ENCODE measurements at places on chromosomes 3 and 15. TPM values are rescaled to one million over a fixed set of nuclear protein-coding genes. Genes with fewer than 3 reads are reported as not detected.
A peak's percentile ranks its signal among the peaks of the same experiment; 100 is the strongest.

The SELENOK gene
- total RNA-seq = 66.4 TPM

The PPP1R14D gene
- total RNA-seq = not detected

The GABRR3 gene
- total RNA-seq = not detected

The ARHGEF26 gene
- total RNA-seq = 0.63 TPM

The SI gene
- not detected for total RNA-seq

GRCh38 chr3:15292765-15293522 lies 39.4 kb downstream of the SH3BP5 start:
- no peaks in the 10 kb centered on the region for H3K27me3 ChIP-seq
- peaks cover 4% of the 10 kb centered on the region for H3K4me1 ChIP-seq
- H3K36me3 ChIP-seq = no peaks in the 10 kb centered on the region
- H3K27ac ChIP-seq = no peak overlapping the region

- H3K27me3 ChIP-seq = peaks cover 5% of the 10 kb centered on the region
- no peak overlapping the region for H3K27ac ChIP-seq
- no peak overlapping the region for H3K4me3 ChIP-seq
- peak; percentile 76 for DNase-seq
- H3K4me1 ChIP-seq = no peaks in the 10 kb centered on the region
These were observed 464.9 kb downstream of the MFSD1 start for GRCh38 chr3:159266779-159267178.

- no peak overlapping the region for H3K4me3 ChIP-seq
- peaks cover 25% of the 10 kb centered on the region for H3K4me1 ChIP-seq
- no peaks in the 10 kb centered on the region for H3K36me3 ChIP-seq
- H3K27me3 ChIP-seq = no peaks in the 10 kb centered on the region
These were observed 67.3 kb downstream of the PPARG start for GRCh38 chr3:12356175-12356574.

- H3K4me1 ChIP-seq = no peaks in the 10 kb centered on the region
- H3K36me3 ChIP-seq = no peaks in the 10 kb centered on the region
- no peak overlapping the region for H3K4me3 ChIP-seq
- no peak overlapping the region for H3K27ac ChIP-seq
- H3K27me3 ChIP-seq = no peaks in the 10 kb centered on the region
- no peak for DNase-seq
These were observed 584.0 kb upstream of the LMCD1 start for GRCh38 chr3:7917443-7918151.

DNA sequence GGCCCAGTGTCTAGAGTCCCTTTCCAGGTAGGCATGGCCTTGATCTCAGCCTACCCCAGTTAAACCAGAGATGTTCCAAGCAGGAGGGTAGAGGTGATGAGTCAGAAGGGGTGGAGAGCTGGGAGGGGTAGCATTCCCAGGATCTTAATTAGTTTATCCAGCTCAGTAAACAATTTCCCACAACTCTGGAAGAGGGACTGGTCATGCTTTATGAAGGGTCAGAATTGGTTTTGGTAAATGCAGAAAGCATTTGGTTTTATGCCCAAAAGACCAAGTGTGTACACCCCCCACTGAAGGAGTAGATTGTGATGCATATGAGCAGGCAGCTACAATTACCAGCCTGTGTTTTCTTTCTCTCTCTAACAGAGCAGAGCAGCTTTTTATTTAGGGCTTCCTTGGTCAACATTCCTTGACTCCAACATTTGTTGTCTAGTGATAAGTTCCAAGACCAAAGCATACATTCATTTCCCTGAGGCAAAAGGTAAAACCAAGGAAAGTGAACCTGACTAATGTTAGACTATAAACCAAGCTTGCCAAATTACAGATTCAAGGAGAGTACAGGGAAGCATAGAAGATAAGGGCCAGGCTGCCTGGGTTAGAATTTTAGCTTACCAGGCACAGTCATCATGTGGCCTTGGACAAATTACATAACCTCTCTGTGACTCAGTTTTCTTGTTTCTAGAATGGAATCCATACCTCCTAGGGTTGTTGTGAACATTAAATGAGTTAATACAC lies 17.6 kb downstream of the EXOSC7 start:
- DNase-seq = peak; percentile 67
- H3K4me3 ChIP-seq = no peak overlapping the region
- peaks cover 65% of the 10 kb centered on the region for H3K36me3 ChIP-seq
- H3K27me3 ChIP-seq = no peaks in the 10 kb centered on the region
- H3K4me1 ChIP-seq = peaks cover 40% of the 10 kb centered on the region
- H3K27ac ChIP-seq = peak overlapping the region; percentile 76

DNA sequence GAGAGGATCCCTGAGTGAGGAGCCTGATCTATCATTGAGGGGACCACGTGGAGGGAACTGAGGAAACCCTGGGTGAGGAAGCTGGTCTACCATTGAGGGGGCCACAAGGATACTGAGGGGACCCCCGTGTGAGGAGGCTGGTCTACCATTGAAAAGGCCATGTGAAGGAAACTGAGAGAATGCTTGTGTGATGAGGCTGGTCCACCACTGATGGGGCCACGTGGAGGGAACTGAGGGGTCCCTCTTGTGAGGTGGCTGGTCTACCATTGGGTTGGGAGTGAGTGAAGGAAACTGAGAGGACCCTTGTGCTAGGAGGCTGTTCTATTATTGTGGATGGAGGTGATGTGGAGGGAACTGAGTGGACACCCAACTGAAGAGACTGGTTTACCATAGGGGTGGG lies 161.3 kb downstream of the FBLN2 start:
- H3K27me3 ChIP-seq = peaks cover 64% of the 10 kb centered on the region
- no peak overlapping the region for H3K27ac ChIP-seq
- no peak for DNase-seq
- H3K36me3 ChIP-seq = peaks cover 6% of the 10 kb centered on the region

DNA sequence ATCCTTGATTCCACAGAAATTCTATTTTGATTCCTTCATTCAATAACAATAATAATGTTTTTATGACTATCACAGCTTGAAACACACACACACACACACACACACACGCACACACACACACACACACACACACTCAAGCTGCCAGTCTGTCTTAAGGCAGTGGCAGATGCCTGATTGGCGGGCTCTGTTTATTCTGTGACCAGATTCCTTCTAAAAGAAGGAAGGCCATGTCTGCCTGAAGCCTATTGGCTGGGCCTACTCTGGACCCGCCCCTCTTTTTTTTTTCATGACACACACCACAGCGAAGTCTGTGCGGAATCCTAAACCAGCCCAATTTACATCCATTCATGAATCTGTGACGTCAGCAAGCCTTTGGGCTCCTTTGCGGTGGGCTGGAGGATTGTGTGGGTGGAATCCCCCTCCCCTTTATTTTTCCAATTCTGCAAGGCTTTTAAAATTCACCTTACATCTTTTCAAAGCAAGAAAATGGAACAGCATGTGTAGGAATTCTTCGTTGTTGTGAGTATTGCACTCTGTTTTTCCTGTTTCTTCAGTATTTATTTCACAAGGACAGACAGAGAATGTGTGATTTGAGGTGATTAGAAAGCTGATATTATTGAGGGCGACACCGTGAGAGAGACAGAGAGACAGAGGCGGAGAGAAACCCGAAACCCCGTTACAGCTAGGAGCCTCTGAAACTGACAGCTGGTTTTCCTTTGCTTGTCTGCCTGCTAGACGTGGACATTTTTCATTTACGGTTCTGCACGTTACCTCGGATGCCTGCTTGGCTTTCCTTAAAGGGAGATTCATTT lies at the start of gene MAP3K13:
TSS of gene MAP3K13 (plus strand) at position 287 of the 812 bp plus-strand sequence. CDS start 65,446 bp downstream, outside the sequence.
- no peaks in the 10 kb centered on the region for H3K27me3 ChIP-seq
- H3K27ac ChIP-seq = peak within 1 kb of the TSS; percentile 80
- H3K36me3 ChIP-seq = no peaks in the 10 kb centered on the region
- DNase-seq = peak; percentile 94
- peak within 1 kb of the TSS; percentile 83 for H3K4me3 ChIP-seq

- DNase-seq = no peak
- no peaks in the 10 kb centered on the region for H3K27me3 ChIP-seq
- no peak overlapping the region for H3K4me3 ChIP-seq
- H3K4me1 ChIP-seq = no peaks in the 10 kb centered on the region
- H3K27ac ChIP-seq = no peak overlapping the region
These were observed 30.1 kb upstream of the CAPN3 start for GRCh38 chr15:42329161-42329560.

- no peaks in the 10 kb centered on the region for H3K27me3 ChIP-seq
- H3K4me3 ChIP-seq = no peak overlapping the region
- no peak for DNase-seq
- H3K36me3 ChIP-seq = peaks cover 35% of the 10 kb centered on the region
- H3K27ac ChIP-seq = no peak overlapping the region
These were observed 43.9 kb downstream of the UBE3A start for GRCh38 chr15:25394898-25395297.

DNA sequence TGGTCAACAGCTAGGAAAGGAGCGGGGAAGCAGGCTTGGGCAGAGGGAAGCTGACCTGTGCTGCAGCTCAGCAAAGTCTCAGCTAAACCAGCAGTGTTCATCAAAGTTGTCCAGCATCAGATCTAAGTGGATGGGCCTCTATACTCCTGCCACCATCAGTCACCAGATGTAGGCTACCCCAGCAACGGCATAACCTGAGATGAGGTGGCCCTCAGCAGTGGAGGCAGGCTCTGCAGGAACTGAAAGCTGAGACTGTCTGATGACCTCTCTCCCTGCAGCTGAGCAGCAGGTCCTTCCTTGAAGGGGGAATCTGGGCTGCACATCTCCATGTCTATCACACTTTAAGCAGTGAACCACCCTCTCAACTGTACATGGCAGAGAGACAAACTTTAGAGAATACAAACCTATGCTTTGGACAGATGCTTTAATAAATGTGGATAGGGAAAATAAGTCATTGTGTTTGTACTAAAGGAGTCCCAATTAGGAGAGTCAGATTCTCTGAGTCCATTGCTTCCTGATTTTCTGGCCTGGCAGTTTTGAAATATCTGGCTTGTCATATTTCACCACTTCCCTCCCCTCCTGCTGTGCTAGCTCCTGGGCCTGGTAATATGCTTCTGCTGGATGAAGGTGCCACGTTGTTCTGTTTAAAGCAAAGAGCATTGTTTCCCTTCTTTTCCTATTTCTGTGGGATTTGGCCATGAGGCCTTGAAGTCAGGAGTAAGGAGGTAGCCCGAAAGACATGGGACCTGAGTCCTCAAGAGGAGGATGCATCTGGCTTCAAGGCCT lies 11.1 kb upstream of the PSTPIP1 start:
- H3K4me1 ChIP-seq = no peaks in the 10 kb centered on the region
- DNase-seq = peak; percentile 13
- no peak overlapping the region for H3K27ac ChIP-seq
- no peaks in the 10 kb centered on the region for H3K36me3 ChIP-seq
- H3K27me3 ChIP-seq = no peaks in the 10 kb centered on the region
- no peak overlapping the region for H3K4me3 ChIP-seq

- H3K27me3 ChIP-seq = no peaks in the 10 kb centered on the region
- no peak overlapping the region for H3K27ac ChIP-seq
- H3K4me3 ChIP-seq = no peak overlapping the region
- DNase-seq = no peak
- peaks cover 28% of the 10 kb centered on the region for H3K4me1 ChIP-seq
These were observed 31.0 kb downstream of the FSTL1 start for GRCh38 chr3:120419797-120420196.

DNA sequence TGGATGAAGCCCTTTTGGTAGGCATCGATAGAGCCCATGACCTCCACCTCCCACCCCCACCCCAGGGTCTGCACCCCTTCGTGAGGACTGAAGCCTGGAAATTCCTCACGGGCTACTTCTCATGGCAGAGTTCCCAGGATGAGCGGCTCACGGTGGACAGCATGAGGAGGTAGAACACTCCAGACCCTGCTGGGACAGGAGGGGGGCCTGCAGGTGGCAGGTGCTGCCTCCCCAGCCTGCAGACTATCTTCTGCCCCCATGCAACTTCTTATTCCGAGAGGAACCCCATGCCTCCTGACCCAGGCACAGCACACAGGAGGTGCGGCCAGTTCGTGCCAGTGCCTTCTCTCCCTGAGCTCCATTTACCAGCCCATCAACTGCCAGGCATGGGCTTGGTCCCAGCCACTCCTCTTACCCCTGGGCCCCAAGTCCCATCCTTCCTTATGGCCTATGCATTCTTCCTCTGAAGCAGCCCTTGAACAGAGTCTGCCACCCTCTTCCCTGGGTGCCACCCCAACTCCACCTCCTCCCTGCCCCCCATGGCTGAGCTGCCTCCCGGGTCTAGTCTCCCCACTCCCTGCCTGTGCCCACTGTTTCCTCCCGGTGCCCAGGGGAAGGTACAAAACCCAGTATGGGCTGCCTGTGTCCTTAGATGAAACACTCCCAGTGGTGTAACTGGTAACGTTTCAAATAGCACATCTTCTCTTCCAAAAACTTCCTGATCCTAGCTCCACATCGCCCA lies 8.4 kb downstream of the TBC1D21 start:
- no peak overlapping the region for H3K4me3 ChIP-seq
- no peaks in the 10 kb centered on the region for H3K36me3 ChIP-seq
- H3K27ac ChIP-seq = no peak overlapping the region
- peaks cover 49% of the 10 kb centered on the region for H3K27me3 ChIP-seq
- DNase-seq = no peak

DNA sequence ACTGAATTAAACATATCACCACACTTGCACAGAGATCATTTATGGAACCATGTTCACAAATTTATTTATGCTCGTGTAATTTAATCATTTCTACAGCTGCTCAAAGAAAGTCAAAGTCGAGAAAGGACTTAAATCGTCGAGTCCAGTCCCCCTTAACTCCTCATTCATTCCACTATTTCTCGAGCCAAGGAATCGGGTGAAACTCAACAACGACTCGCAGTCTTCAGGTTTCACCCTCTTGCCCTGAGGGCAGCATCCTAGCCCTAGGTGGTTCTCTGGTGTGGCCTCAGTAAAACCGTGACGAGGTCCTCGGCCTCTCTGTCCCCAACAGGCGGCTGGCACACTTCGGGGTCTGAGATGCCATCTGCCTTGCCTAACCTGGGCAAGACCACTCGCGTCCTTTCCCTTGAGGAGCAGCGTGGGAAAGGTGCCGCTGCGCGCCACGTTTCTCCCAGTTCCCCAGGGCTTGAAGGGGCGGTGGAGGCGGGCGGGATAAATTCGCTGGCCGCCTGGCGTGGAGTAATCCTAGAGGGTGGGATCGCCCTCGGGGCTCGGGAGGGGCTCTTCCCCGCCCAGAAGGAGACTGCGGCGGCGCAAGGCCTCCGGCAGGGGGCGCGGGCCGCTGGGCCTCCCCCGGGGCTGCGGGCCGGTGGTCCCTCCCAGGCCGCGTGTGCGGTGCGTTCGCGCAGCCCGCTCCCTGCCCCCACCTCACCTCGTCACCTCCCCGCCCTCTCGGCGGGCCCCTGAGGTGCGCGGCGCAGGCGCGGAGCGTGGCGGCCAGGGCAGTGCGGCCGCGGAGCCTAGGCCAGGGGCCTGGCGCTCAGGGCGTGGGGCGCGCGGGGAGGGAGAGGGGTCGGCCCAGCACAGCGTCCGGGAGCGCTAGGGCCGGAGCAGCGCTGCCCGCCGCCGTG lies at the start of gene ZNF639:
TSS of gene ZNF639 (plus strand) at position 746 of the 911 bp plus-strand sequence. CDS start 5,263 bp downstream, outside the sequence.
- H3K27ac ChIP-seq = peak within 1 kb of the TSS; percentile 90
- peaks cover 18% of the 10 kb centered on the region for H3K36me3 ChIP-seq
- DNase-seq = peak; percentile 72
- H3K4me3 ChIP-seq = peak within 1 kb of the TSS; percentile 81

- H3K36me3 ChIP-seq = no peaks in the 10 kb centered on the region
- no peak overlapping the region for H3K4me3 ChIP-seq
- H3K27ac ChIP-seq = no peak overlapping the region
- peaks cover 19% of the 10 kb centered on the region for H3K27me3 ChIP-seq
- no peak for DNase-seq
These were observed 9.4 kb upstream of the SUMF1 start for GRCh38 chr3:4476496-4476895.

Measured in MCF 10A (cell line).